ENCODE measurements at places on chromosomes 2 and 18.

DNA sequence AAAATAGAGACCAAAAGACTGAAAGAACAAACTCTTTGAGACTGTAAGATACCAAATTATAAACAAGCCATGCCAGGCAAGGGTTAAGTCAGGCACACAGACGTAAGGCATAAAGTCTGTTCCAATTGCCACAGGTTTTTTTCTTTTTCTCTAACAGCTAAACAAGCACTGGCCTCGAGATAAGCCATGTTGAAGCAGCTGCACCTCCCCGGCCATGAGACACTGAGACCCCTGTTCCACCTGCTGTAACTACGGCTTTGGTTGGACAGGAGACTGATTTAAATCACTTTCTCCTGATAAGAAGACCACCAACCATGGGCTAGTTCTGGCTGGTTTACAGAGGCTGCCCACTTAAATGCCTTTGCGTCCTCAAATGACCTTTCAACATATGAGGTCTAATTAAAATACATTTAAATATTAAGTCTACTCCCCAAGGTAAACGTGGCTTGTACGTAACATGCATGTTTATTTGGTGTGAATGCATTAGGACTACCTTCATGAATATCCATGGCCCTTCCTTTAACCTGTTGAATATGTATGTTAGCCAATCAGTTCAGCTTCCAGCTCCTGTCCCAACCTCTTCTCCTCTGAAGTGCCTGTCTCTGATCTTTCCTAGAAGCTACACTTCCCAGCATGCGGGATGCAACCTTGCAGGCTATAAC, 117.2 kb downstream of the CMPK2 start:
- DNase-seq: no peak

GRCh38 chr2:136281281-136282114, 163.5 kb upstream of the CXCR4 start:
- DNase-seq: no peak

GRCh38 chr18:12106471-12106870, 12.8 kb downstream of the ANKRD62 start:
- DNase-seq: no peak

GRCh38 chr2:207640661-207641060, 15.5 kb upstream of the METTL21A start:
- DNase-seq: no peak

DNA sequence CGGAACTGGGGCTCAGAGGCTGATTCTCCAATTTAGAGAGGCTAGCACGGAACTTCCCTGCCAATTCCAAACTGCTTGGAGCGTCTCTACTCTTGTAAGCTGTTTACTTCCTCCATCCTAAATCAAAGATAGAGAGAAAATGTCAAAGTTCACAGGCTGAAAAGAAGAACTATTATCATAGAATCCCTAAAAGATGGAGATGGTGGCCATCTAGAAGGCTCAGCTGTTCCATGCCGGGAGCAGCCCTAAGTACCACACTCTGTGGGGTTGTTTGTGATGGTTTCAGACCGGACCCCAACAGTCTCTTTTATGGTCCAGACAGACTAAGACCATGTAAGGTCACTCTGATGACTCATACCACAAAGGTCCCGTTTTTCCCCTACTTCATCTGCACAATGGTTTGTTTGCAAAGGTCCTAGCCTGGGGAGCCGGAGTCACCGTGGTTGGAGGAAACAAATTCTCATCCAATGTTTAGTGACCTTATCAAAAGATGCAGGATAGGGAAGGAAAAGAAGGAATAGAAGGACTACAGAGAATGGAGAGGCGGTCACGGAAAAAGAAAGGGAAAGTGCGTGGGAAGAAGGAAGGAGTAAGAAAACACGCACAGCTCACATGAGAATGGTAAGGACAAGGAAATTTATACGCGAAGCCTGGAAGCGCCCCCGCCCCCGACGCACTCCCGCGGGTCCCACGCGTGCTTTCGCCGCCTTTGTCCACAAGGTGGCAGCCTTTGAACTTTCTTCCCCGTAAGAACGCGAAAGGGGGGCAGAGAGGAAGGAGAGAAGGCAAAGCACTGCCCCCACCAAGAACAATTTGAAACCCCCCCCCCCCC, 453 bp upstream of the ANTXR1 start:
- DNase-seq: peak; percentile 33

GRCh38 chr2:120559401-120559800, 176.3 kb upstream of the GLI2 start:
- peak; percentile 82 for DNase-seq

- no peak for DNase-seq
Measured at GRCh38 chr2:134778372-134778771, 59.6 kb upstream of the TMEM163 start.

GRCh38 chr2:166140932-166141331, 13.1 kb upstream of the SCN1A start:
- no peak for DNase-seq

DNA sequence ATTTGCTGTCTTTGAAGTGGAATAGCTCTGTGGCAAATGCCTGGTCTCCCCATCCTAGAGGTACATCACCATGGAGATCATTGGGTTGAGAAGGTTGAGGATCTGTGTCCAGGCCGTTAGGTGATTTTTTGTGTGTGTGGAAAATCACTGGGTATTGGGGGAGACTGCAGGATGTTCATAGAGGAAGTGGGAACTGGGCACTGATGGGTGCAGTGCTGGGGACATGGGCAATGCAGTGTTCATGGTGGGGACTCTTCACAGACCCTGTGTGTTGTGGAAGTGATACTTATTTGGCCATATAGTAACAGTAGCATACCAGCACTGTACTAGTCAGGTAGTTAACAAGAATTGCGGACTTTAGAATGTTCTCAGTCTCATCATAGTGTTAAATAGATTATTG, 34.9 kb downstream of the ATP9B start:
- DNase-seq: no peak

DNA sequence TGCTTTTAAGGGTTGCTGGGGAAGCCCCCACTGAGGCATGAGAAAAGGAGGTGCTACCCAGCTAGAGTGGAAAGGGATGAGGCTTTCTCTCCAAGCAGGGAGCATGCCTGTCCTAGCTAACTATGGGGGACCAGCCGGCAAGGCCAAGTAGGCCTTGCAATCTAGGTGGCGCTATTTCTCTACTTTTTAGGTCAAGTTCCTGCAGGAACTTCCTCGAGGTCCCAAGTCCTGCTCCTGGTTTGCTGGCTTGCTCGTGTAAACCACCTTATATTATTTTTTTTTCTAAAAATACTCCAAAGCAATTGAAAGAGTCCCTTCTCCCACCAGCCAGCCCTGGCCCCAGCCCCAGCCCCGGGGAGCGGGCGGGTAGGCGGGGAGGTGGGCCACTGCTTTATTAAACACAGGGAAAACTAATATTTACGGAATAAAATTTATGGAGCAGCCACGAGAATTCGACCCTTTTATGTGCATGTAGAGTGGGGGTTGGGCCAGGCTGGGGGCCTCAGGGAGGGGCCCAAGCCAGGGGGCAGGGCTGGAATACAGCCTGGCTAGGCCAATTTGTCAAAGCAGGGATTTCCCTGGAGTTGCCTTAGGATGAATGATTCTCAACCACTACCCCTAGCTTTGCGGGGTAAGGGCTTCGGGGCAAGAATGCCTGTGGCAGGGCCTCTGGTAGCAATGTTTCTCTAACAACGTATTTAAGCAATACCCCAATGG, 12.8 kb upstream of the IHH start:
- DNase-seq: peak; percentile 28

DNA sequence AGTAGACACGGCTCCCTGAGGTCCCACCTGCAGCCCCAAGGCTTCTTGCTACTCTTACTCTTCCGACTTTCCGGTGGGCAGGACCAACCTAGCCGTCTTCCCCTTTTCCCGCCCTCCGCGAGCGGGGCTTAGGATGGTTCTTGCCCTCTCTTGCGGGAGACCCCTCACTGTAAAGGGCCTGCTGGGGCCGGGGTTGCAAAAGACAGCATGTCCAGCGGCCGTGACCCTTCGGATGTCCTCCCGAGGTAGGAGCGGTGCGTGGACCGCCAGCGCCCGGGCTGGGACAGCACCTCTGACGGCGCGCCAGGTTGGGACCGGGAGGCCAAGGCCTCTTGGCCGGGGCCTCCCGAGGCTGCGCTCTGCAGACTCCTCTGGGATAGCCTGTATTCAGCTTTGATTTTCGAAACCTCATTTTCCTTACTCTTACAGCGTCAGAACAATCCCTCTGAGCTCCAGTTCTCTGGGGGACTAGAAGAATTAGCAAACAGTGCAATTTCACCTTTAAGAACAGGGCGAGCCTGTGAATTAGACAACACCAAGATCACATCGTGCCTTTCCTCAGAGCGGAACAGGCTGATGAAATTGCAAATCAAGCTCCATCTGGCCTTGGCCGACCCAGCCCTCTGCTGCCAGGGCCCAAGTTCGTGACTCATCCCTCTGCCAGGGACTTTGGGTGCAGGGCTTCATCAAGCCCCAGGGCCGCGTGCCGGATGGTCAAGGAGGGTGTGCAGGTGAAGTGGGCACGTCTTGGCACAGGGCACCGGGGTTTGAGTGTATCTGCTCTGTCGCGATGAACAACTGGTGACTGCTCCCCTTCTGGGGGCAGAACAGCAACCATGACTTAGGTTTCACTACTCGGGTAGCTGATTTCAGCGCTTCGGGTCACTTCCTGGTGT, 777 bp downstream of the MOCOS start:
- no peak for DNase-seq

DNA sequence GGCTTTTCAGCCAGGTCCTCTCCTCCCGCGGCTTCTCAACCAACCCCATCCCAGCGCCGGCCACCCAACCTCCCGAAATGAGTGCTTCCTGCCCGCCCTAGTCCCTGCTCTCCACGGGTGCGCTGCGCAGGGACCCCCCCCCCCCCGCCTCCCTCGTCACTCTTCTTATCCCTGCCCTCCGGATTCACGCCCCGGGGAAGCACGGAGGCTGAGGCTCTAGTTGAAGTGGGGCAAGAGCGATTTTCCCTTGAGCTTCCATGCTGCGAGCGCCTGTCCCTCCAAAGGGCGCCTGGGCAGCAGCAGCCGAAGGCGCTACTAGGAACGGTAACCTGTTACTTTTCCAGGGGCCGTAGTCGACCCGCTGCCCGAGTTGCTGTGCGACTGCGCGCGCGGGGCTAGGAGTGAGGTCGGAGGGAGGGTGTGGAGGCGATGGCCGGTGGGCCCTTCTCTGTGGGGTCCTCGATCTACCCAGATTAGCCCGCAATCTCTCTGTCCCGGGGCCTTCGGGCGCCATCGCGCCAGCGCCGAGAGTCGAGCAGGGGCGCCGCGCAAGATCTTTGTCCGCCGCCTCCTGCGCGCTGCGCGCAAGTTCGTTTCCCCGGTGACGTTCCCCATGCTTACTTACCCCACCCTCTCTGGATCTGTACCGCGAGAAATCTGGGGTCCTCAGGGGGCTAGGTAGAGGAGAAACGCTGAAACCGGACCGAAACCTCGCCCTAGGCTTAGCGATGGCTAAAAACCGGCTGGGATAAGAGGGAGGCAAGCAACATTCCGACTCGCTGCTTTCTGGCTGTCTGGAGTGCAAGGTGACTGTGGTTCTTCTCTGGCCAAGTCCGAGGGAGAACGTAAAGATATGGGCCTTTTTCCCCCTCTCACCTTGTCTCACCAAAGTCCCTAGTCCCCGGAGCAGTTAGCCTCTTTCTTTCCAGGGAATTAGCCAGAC, 677 bp downstream of the GAD1 start:
- DNase-seq: peak; percentile 37

DNA sequence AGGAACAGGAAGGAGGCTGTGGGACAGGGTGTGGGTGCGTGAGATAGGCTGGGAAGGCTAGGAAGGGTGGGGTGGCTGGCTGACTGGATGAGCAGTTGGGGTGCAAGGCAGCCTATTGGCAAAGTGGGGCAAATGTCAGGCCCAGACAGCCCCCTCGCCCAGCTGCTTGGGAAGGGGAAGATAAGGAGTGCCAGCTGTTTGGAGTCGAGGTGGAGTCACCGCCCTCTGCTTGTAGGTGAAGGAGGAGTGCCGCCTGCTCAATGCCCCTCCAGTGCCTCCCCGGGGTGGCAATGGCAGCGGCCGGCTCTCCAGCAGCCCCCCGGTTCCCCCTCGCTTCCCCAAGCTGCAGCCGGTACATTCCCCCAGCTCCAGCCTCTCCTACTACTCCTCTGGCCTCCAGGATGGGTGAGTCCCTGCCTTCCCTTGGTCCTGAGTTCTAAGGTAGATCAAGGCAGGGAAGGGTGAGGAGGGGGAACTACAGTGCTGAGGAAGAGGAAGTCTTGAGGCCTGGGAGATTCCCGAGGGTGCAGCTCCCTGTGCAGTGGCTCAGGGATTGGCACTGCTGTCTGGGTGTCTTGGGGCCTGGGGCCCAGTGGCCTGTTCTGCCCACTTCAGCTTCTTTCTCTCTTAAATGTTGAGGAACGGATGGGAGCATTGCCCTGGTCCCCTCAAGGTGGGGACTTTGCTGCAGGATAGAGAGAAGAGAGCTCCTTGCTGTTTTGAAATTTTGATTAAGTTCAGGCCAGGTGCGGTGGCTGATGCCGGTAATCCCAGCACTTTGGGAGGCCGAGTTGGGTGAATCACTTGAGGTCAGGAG, 13.3 kb downstream of the GAREM2 start:
- DNase-seq: no peak

- DNase-seq: no peak
Measured at GRCh38 chr2:201448701-201449100, 2.6 kb downstream of the TRAK2 start.

DNA sequence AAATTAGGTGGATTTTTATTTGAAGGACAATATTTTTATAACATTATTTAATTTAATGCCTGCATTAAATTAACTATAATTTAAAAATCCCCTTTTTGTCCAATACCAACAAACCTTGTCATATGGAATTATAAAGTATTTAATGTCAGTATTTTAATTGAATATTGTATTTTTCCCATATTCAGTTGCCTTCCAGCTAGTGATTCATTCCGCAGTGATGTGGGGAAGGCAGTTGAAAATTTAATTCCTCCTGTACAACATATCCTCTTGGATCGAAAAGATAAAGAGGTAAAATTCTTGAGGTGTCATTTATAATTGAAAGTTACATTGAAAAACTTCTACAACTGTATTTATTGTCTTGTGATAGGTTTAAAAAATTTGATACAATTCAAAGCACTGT, 40.4 kb downstream of the WDR7 start:
- DNase-seq: no peak

GRCh38 chr2:37441055-37441454, 96.6 kb downstream of the QPCT start:
- DNase-seq: no peak

- no peak for DNase-seq
Measured at GRCh38 chr2:85852937-85853498, 35.8 kb downstream of the ST3GAL5 start.

DNA sequence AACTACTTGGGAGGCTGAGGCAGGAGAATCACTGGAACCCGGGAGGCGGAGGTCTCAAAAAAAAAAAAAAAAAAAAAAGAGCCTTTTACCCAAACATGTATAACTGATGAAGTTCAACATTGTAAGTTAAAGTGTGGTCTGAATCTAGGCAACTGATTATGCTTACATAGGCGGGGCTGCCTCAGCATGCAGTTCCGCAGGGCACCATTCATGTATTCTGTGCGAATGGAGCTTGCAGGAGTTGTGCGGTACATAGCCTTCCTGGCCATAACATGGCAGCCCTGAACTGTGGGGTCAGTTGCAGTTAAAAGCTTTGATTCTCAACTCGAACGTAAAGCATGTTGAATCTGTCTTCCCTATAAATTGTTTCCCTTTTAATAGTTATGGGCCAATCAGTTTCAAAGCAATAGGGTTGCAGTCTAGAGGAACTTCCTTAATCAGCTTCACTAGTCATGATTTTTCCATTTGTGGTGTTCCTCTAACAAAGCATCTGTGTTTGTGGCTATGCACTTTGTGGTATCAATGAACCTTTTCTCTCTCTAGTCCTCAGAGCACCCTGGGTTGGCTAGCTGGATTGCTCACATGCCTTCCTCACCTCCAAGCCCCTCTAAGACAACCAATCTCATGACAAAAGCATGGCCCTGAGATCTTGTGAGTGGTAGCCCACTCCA, 30.6 kb upstream of the CEP68 start:
- no peak for DNase-seq

- DNase-seq: no peak
Measured at GRCh38 chr2:150023044-150023443, 435.5 kb upstream of the MMADHC start.
